Activated CD4-positive, alpha-beta T cell treated with anti-CD3 and anti-CD28 coated beads, Interleukin-2, amount 50 U/mL, for 24 hours (primary cell): ENCODE measurements at places on chromosomes 3 and 15.

GRCh38 chr3:122273498-122273897 lies 51.5 kb upstream of the CSTA start:
- DNase-seq = no peak

DNA sequence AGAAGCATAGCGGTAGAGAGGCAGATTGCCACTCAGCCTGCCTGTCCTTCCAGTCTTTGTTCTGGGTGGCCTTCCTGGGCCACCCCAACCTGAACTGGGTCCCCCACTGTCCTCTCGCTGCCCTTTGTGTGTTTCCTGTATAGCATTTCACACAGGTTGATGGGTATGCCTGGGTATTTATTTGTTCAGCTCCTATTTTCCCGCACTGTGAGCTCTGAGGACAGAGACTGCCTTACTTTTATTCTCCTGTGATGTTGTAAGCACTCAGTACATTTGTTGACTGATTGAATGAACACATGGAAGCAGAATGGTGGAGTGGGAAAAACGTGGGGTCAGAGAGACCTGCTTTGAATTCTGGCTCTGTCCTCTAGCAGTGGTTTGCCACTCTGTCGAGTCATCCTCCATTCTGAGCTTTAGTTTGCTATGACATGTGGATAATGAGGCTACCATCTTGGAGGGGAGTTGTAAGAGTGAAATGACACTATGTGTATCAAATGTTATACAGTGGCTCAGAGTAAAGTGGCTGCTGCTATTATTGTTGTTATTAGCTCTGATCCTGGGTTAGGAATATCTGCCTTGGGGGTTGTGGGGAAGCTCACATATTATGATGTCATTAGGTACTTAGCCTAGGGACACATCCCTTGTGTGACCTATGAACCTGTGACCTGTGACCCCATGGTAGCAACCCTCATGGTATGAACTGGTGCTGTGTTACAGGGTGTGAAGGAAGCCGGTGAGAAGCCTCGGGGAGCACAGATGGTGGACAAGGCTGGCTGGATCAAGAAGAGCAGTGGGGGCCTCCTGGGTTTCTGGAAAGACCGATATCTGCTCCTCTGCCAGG lies 6.4 kb downstream of the PLEKHO2 start:
- no peak for DNase-seq

GRCh38 chr3:183779896-183780465 lies 45.4 kb downstream of the MAP6D1 start:
- DNase-seq = no peak

DNA sequence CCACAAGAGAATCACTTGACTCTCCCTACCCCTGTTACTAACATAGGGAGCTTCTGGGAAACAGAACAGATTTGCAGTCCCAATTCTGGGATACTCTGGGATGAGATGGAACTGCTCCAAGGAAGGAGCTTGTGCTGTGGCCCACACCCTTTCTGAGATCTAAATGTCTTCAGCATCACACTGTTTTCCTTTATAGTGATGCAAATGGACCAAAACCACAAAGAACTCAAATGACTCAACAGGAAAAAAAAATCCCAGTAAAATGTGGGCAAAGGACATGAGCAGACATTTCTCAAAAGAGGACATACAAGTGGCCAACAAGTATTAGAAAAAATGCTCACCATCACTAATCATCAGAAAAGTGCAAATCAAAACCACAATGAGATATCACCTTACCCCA lies 155.6 kb downstream of the NECTIN3 start:
- DNase-seq = no peak

- no peak for DNase-seq
Observed at GRCh38 chr3:139597947-139598346, 58.4 kb upstream of the RBP1 start.
